ENCODE measurements at places on chromosomes 2 and 18.

- no peak for DNase-seq
Measured at GRCh38 chr2:130185896-130186295, 3.8 kb downstream of the MZT2B start.

DNA sequence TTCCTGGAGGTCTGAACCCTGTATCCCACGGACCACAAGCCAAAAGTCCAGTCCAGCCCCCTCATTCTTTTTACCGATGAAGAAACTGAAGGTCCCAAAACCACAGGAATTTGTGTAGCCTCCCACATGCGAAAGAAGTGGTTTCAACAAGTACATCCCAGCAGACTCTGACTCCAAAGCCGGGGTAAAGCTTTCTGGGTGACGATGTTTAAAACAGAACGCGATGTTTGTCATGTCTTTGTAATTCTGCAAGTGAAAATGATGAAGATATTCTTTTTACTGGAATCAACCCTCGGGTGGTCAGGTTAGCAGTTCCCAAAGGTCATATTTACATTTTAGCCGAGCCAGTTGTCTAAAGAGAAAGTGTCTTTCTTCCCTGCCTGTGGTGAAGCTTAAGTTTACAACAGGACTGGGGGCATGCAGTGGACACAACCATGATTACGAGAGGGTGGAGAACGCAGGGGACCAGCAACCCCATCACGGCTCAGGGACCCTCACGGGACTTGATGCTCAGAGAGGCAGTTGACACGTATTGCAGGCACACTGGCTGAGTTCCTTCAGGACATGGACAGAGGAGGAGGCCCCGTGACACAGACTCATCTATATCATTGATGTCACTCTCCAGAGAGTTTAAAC lies 17.8 kb upstream of the TMEM131 start:
- no peak for DNase-seq

- no peak for DNase-seq
Measured at GRCh38 chr18:58307441-58307840, 263.4 kb downstream of the NEDD4L start.

DNA sequence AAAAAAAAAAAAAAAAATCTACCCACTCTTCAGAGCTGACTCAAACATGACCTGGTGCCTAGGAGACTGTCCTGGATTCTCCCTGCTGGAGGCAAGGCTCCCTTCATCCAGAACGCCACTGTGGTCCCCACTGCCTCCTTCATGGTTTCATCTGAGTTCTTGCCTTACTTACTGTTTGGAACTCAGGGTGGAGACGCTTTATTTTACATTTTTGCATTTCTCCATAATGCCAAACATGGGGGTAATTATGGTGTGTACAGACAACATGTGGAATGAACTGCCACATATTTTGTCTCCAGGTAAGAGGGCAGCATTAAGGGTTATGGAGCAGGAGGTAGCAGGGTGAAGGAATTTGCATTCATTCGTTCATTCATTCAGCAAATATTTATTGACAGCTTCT lies 154.0 kb upstream of the MSH6 start:
- DNase-seq, result no peak

DNA sequence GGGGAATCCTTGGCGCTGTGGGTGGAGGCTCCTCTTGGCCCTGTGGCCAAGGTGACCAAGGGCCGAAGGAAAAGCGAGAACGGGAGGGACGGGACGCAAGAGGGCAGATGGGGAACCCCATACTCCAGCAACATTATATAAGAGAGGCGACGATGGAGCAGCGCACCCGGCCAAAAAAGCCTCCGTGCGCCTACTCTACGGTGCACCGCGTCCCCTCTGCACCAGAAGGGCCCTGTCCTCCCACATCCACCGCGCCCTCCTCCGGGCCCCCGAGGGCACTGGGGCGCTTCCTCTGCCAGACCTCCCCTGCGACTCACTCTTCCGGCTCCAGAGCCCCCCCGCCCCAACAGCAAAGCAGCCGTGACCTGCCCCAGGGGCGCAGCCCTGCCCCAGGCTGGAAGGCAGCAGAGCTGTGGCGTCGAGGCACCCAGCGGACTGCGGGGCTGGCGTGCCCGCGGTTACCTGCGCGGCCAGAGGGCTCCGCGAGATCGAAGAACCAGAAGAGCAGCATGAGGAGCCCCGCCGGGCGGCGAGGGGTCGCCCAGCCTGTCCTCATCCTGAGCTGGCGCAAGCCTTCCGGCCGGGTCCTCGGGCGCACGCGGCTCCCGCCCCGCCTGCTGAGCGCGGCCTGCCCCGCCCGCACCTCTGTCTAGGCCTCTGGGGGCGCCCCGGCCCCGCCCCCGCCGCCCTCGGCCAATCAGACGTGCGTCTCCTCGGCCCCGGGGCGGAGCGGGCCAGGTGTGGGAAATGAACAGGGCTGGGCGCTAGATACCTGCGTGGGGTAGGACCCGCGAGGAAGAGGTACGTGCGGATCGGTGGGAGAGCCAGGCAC lies 106.3 kb upstream of the CD302 start:
- DNase-seq, result no peak

GRCh38 chr18:27178424-27178823 lies 6.7 kb downstream of the CHST9 start:
- no peak for DNase-seq

All from left renal pelvis (tissue), 4 donors.